ENCODE measurements at places on chromosomes 4 and X.

GRCh38 chrX:151753313-151754046, 18.9 kb downstream of the CNGA2 start:
- DNase-seq, result peak; percentile 84

DNA sequence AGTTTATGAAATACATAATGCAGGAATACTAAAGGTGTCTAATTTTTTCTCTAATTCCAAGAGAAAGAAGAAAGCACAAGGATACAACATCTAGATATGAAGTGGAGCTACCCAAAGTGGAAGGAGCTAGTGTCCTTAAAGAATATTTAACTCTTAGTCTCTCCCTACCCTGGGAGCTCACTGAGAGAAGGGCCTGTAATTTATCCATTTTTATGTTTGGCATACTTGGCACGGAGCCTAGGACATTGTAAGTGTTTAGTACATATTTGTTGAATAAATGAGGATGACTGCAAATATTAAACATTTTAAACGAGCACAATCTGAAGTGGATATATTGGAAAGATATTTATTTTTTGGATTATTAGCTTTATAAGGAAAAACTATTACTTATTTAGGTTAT, 674.8 kb downstream of the IQCM start:
- no peak for DNase-seq

- DNase-seq, result peak; percentile 55
Measured at GRCh38 chr4:128831531-128832242, 22.2 kb downstream of the JADE1 start.

GRCh38 chr4:186593587-186593973, 38.2 kb upstream of the MTNR1A start:
- no peak for DNase-seq

- DNase-seq, result no peak
Measured at GRCh38 chrX:135984256-135984655, 979 bp upstream of the SLC9A6 start.

- DNase-seq, result no peak
Measured at GRCh38 chrX:15399962-15400391, 15.8 kb upstream of the VEGFD start.

DNA sequence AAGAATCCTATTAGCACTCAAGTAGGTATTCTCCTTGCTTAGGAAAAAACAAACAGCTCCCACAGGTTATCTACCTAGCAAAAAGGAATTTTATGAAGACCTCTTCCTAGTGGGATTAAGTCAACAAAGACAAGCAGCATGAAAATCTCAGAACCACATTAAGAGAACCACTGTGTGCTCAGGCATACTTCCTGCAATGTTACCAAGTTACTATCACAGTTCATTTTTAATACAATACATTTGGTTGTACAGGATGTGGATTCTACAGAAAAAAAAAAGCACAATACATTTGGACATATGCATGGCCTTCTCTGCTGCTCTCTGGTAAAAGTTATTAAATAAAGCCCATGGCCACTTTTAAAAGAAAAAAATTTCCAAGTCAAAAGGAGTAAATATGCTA, 193.7 kb downstream of the PPP3CA start:
- no peak for DNase-seq

- no peak for DNase-seq
Measured at GRCh38 chr4:71261633-71262121, 77.1 kb upstream of the SLC4A4 start.
